ENCODE measurements at places on chromosomes 2 and 18. TPM values are rescaled to one million over a fixed set of nuclear protein-coding genes. Genes with fewer than 3 reads are reported as not detected.

GRCh38 chr2:46363535-46364170 lies 66.4 kb downstream of the EPAS1 start:
- no peak overlapping the region for H3K27ac ChIP-seq
- no peaks in the 10 kb centered on the region for H3K27me3 ChIP-seq
- H3K4me1 ChIP-seq: no peaks in the 10 kb centered on the region
- H3K36me3 ChIP-seq: no peaks in the 10 kb centered on the region
- no peak for DNase-seq
- no peak overlapping the region for H3K4me3 ChIP-seq

GPR39 gene
- 0.42 TPM for total RNA-seq

DNA sequence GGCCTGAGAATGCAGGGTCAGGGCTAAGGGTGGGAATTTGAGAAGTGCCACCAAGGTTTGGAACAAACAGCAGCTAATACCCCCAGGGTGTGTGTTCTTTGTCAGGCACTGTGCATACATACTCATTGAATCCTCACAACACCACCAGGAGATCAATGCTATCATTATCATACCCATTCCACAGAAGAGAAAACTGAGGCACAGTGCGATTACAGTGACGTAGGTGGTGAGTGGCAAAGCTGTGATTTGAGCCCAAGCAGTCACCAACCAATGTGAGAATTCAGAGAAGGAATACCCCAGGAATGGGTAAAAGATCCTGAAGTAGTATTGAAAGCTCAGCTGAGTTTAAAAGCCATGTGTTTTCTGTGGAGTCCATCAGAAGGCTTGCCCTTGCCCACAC lies 281.6 kb upstream of the MGAT5 start:
- H3K4me3 ChIP-seq: no peak overlapping the region
- H3K36me3 ChIP-seq: no peaks in the 10 kb centered on the region
- no peak overlapping the region for H3K27ac ChIP-seq
- DNase-seq: no peak
- H3K4me1 ChIP-seq: no peaks in the 10 kb centered on the region
- no peaks in the 10 kb centered on the region for H3K27me3 ChIP-seq

CCDC142 gene
- 13.1 TPM for total RNA-seq

DNA sequence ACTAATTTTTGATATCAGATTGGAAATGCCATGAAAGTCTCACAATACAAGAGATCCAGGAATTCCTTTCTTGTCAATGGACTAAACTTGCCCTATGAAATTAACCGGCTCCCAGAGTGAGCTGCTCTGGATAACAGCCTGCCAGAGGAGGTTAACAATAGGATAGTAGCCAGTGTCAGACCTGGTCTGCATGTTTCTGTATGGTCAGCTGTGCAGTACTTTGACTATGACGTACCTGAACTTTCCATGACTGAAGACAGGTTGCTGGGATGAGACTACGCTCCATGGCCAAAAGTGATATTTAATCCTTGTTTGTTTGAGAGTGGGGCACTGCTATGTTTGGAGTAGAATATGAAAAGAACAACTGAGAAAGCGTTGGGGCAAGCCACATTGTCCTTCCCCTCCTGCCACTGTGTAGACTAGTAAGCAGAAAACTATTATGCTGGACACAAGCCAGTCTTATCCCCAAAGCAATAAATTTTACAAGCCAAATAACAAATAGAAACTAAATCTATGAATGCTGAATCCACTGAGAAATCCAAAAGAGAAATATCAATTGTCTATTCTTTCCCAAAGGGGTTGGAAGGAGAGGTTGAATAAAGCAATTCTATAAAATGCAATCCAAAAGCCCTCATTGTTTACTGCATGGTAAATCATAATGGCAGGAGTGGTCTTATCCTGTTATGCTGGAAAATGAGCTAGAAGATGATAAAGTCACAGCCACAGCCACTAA lies 115.5 kb upstream of the CYP26B1 start:
- no peaks in the 10 kb centered on the region for H3K27me3 ChIP-seq
- H3K36me3 ChIP-seq: no peaks in the 10 kb centered on the region
- H3K4me3 ChIP-seq: no peak overlapping the region
- H3K4me1 ChIP-seq: peaks cover 6% of the 10 kb centered on the region
- DNase-seq: no peak

CROCC2 gene
- 2.4 TPM for total RNA-seq

GRCh38 chr18:50558948-50559751 lies 737 bp upstream of the MAPK4 start:
- no peaks in the 10 kb centered on the region for H3K27me3 ChIP-seq
- no peak for DNase-seq
- peak overlapping the region; percentile 56 for H3K4me3 ChIP-seq

All from ovary (tissue), 10 donors.